ENCODE measurements at places on chromosomes 1 and 21.

DNA sequence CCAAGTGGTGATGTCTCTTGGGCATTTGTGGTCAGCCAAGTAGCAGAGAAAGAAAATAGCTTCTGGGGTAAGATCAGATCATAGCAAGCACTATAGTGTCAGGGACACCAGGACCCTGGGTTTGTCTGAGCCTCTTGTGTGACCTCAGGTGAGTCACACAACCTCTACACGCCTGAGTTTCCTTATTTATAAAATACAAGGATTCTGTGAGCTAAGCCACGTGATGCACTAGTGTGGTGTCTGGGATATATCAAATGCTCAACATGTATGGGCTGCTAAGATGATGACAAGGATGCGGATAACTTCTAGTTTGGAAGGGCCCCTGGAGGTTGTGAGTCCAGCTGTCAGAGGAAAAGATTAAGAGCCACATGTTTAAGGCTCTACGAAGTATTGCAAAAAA is 24.5 kb upstream of the ZNF436 start:
- peak; percentile 93 for DNase-seq

DNA sequence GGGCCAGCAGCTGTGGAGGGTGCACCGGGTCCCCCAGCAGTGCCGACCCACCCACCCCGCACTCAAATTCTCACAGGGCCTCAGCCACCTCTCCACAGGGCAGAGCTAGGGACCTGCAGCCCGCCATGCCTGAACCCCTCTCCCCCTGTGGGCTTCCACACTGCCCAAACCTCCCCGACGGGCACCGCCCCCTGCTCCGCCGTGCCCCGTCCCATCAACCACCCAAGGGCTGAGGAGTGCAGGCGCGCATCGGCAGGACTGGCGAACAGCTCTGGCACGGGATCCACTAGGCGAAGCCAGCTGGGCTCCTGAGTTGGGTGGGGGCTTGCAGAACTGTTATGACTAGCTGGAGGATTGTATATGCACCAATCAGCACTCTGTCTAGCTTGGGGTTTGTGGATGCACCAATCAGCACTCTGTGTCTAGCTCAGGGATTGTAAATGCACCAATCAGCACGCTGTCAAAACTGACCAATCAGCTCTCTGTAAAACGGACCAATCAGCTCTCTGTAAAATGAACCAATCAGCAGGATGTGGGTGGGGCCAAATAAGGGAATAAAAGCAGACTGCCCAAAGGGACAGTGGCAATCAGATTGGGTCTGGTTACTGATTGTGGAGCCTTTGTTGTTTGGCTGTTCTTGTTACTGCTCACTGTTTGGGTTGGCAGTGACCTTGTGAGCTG is 12.4 kb upstream of the RCAN3 start:
- DNase-seq = no peak

DNA sequence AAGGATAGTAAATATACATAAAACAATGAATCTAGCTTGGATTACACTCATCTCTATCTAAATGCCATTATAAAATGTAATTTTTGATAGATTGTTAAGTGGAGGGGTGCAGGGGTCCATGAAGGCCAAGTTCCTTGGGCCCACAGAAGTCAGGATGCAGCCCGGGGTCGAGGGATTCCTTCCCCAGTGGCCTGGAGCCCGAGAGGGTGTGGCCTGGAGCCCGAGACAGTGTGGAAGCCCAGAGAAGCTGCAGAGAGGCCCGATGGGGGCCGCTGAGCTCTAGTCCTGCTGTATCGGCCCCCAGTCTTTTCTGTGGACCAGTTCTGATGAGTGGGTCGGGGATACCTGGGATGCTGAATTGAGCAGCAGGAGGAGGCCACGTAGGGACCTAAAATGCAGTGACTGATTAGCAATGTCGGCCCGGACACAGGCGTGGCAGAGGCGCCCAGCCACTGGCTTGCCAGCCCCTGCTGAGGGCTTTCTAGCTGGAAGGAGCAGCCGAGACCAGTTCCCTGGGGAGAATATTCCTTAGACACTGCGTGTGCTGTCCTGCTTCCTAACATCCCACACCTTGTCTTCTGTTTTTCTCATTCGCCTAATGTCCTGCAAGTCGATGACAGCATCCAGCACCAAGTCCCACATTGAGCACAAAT is 38.9 kb downstream of the UMODL1 start:
- no peak for DNase-seq

DNA sequence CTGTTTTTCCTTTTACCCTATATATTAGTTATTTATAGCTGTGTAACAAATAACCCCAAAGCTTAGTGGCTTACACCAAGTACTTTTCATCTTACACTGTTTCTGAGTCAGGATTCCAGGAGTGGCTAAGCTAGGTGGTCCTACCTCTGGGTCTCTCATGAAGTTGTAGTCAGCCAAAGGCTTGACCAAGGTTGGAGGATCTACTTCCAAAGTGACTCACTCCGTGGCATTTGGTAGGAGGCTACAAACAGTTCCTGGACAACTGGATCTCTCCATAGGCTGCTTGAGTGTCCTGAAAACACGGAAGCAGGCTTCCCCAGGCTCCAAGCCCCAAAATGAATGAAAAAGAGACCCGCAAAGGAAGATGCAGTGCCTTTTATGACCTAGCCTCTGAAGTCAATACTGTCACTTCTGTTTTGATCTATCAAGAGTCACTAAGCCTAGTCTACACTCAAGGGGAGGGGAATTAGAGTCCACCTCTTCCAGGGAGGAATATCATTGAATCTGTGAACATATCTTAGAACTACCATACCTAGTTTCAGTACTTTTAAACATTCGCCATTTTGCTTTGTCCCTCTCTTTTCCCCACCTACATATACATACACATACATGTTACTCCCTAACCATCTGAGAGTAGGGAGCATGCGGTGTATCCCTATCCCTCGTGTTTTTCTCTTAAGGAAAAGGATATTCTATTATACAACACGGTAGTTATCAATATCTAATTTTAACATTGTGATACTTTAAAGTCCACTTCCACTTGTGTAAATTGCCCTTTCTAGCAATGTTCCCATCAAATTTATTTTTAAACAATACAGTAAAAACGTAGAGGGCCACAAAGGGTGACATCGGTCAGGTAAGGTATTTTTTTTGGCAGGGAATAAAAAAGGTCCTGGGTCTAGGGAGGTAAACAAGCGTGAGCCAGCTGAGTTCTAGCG is 67.2 kb downstream of the SLC35A3 start:
- peak; percentile 24 for DNase-seq

DNA sequence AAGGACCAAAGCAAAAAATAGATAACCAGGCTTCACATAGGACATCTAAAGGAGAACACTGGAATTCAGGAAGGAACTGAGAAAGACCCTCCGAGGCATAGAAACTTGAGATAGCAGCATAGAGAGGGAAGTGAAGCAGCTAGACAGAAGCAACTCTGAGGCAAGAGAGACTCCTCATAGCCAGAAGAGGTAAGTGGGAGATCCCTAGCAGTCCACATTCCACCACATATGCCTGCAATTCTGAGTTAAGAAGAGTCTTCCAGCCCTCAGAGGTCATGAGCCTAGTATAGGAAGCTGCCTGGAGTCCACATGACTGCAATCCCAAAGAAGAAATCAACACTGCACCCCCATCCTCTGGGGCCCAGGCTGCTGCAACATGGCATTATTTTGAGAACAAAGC is 13.9 kb upstream of the FGGY start:
- DNase-seq = no peak

GRCh38 chr1:158362941-158363340 is 9.2 kb downstream of the CD1E start:
- no peak for DNase-seq

DNA sequence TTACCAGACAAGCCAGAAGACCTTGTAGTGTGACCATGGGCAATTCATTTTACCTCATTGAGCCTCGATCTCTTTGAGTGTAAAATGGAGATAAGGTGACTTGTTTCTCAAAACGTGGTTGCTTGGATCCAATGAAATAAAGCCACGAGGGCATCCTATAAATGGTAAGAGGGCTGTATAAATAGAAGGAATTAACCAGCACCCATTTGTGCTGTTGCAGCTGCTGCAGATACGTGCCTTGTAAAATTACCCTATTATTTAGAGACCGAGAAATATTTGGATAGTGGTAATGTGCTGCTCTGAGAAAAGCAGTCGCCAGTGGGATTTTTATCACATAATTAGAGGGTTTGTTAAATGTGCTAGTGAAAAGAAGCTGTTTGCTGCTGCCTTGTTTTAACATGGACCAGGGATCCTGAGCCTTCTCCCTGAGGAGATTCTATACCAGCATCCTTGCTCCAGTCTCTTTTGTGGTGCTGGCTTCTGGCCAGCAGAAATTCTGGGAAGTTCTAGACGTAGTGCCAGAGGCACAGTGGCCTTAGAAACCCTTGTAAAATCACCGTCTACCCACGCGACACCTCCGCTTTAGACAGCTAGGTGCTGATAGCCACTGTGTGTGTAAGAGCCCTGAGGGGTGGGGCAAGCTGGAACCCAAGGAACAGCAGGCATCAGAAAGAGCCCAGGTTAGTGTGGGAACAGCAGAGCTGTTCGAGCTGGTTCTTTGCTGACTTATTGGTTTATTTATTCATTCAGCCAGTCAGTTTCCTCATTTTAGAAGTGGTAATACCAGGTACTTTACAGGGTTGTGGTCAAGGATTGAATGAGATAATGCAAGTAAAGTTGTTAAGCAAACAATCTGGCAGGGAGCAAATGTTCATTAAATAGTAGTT is 137.5 kb downstream of the NOS1AP start:
- no peak for DNase-seq

GRCh38 chr21:41363370-41364270 is 1.8 kb downstream of the MX2 start:
- no peak for DNase-seq

DNA sequence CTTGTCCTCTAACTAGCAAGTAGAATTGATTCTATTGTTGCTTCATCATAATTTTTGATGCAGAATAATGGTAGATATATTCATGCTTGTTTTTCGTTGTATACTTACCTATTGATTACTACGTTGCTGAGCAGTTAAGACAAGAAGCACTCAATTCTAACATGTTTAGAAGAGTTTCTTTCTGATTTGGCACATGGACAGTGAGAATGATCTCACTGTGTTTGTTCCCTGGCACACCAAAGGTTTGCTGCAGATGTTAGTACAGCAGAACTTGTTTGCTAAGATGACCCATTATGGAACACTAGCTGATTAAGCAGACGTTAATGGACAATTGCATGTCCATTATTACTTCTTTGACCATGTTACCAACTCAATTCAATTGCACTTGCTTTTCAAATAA is 184.7 kb upstream of the SGIP1 start:
- no peak for DNase-seq

DNA sequence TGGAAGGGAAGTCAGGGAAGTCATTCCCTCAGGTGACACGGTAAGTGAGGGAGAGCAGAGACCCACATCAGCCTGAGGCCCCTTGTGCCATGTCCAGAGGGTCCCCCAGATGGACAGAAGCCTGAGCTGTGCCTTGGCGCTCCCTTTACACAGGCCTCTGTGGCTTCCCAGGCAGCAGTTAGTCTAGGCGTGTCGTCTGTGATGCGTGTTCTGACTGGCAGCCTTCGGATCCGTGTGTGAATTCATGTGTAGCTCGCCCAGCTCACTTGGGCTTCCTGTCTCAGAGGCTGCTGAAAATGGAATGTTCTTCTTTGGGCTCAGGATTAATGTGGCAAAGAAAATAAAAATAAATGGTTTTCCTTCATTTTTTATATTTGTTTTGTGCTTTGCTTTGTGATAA is 28.3 kb downstream of the PRMT2 start:
- no peak for DNase-seq

- peak; percentile 66 for DNase-seq
Measured at GRCh38 chr1:235708390-235708962, 58.9 kb upstream of the GNG4 start.

- DNase-seq = no peak
Measured at GRCh38 chr1:226687426-226687825, 51.7 kb downstream of the ITPKB start.

- DNase-seq = no peak
Measured at GRCh38 chr1:196344453-196344852, 263.8 kb downstream of the KCNT2 start.

GRCh38 chr1:56189454-56189853 is 389.9 kb downstream of the PLPP3 start:
- DNase-seq = no peak

DNA sequence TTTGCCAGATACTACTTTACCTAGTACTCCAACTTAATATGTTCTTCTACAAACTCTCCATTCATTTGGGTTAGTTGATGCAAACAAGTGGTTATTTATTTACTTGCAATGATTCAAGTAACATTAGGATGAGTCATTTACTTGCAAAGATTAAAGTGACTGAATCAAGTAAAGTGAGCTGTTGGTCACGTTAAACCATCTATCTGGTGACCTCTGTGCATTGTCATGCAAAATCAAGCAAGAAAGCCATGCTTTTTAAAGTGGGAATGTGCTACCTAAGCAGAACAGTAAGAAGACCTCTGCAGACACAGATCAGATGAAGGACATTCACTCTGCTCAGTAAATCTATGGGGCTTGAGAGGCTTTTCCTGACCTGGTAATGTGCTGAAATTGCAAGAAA is 254.7 kb downstream of the LRRIQ3 start:
- no peak for DNase-seq

DNA sequence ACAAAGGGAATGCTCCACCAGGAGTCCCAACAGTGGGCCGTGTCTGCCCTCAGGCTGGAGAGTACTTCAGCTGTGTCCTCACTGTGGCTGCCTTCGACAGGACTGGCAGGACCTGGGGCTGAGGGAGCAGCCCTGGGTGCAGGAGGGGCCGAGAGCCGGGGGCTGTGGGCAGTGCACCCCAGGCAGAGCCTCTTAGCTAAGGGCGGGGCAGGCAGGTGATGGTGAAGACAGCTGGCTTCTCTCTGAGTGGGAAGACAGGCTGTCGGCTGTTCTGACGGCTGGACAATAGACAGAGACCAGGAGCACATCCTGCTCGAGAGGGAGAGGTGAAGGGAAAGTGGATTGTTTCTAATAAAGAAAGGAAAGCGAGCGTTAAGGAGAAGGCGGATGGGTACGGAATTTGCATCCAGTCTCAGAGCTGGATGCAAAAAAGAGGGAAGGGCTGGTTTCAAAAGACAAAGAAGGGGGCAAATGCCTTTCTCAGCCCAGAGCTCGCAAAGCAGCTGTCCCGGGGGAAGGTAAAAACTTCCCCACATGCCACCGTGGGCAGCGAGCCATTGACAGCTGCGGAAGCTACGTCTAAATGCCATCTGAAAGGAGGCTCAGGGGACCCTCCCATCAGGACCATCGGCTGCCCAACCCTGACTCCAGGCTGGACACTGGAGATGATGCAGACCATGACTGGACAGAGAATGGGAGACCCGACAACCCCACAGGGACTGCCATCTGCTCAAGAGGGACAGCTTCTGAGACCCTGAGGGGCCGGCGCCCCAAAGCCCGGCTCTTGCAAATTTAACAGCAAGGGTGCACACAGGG is 92.0 kb downstream of the STUM start:
- no peak for DNase-seq

- DNase-seq = no peak
Measured at GRCh38 chr1:243420946-243421685, 165.3 kb downstream of the SDCCAG8 start.

DNA sequence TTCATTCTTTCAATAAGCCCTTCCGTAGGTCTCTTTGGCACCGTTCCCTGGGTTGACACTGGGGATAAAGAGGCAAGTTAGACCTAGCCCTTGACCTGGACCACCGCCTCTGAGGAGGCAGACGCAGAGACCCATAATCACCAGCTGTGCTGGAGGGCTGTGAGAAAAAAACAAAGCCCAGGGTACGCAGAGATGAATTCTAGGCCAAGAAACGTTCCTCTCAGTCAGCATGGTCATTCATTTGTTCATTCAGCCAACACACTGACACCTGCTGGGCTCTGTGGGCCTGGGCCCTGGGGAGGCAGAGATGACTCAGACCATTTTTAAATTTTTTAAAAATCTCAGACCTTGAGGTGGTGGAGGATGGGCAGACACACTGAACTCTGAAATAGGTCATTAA is 26.3 kb upstream of the TRABD2B start:
- DNase-seq = no peak

- no peak for DNase-seq
Measured at GRCh38 chr21:24938573-24938972, 668.7 kb downstream of the MRPL39 start.

All from fibroblast of upper back skin (primary cell).